ENCODE measurements at places on chromosomes 16 and 17.

DNA sequence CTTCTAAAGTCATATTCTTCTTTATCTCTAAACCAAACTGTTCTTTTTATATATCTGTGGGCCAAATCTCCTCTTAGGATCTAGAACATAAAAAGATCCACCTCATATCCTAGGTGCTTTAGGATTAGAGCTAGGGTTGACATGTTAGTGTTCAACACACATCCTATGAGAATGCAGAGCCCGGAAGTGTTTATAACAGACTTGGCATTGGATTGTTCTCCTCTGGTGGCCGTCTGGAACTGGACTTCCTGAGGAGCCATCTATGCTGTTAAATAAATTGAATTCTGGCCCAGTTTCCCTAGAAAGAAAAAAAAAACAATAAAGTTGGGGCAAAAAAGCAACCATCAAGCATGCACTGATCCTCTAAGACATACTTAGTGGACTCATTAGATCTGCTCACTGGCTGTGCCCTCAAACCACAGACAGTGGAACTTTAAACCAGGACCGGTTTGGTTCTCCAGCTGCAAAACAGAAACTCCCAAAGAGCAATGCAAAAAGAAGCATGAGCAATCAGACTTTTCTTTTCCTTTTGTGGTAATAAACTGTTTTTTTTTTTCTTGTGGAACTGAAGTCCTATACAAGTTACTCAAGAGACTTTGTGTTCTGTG, 182.5 kb downstream of the ZNF18 start:
- no peak for DNase-seq

DNA sequence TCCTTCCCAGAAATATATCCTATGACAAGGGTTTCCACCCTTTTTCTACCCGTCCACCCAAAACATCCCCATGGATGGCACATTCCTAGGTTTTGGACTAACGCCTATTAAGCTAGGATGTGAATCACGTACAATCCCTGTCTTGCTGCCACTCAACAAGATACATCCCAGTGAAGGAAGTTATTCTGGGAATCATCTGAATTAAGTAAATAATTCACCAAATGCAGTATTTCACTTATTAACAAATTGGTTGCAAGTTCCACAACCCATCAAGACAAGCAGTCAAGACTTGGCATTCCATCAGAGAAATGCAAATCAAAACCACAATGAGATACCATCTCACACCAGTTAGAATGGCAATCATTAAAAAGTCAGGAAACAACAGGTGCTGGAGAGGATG, 32.1 kb downstream of the ASPA start:
- DNase-seq = no peak

- DNase-seq = no peak
These were observed 36.2 kb downstream of the MPHOSPH6 start for GRCh38 chr16:82133798-82134197.

DNA sequence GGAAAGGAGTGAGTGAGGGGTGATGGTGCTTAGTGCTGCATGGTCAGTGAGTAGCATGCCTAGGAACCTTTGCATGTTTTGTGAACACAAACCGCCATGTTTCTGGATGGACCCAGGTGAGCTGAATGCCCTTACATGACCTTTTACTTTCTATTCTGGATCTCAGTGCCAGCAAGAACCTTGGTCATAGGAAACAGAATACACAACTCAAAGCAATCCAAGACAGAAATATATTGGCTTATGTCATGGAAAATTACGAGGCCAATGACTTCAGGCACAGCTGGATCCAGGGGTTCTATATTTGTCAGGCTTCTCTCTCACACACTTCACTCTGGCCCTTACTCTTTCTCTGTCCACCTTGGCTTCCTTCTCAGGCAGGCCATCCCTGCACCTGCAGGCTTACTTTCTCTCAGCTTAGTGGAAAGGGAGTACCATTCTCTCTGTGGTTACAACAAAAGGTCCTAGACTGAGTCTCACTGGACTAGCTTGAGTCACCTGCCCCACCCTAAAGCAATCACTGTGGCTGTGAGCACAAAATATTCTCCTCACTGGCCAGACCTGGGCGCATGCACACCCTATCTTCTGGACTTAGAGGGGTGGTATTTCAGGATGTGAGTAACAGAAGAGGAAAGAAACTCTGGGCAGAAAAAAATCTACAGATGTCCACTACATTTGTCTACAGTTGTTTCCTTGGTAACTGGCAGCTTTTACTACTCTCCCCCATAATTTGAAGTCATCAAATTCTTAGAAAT, 20.4 kb upstream of the CPNE2 start:
- no peak for DNase-seq

- no peak for DNase-seq
These were observed 13.2 kb downstream of the CLUAP1 start for GRCh38 chr16:3513892-3514583.

GRCh38 chr17:69733171-69734012, 318.9 kb downstream of the MAP2K6 start:
- no peak for DNase-seq

GRCh38 chr17:73228748-73229236, 32.9 kb downstream of the CPSF4L start:
- no peak for DNase-seq

DNA sequence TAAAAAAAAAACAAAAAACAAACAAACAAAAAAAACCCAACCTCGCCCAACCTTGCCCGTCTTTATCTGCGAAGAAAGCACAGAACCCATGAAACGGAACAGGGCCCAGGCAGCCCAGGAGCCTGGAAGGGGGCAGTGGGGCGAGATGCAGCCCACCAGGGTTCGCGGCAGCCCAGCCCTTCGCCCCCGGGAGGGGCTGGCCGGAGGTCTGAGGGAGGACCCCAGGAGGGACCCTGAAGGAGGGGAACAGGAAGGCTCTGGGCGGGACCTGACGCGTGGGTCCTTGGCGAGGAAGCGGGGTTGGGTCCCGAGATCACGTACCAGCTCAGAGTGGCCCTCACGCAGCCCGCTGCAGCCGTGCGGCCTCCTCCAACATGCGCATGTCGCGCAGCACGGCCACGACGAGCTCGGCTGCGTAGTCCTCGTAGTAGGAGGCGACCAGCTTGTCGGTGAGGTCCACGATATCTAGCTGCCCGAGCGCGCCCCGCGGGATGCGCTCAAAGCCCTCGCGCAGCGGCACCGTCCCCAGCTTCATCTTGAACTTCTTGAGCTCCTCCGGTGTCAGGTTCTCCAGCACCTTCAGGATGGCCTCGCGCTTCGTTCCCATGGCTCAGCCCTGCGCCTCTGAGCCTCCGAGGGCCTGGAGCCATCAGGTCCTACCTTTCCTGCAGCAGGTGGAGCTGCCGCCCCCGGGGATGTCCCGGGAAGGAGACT, at the start of gene PYDC1:
Gene PYDC1 (minus strand): TSS at position 714 of the 714 bp plus-strand sequence. CDS start 107 bp downstream, at position 607.
- DNase-seq = no peak

- no peak for DNase-seq
These were observed 5.8 kb downstream of the ARHGEF15 start for GRCh38 chr17:8315764-8316217.

- peak; percentile 64 for DNase-seq
These were observed 38.3 kb upstream of the HAPSTR1 start for GRCh38 chr16:9053006-9053601.

- DNase-seq = no peak
These were observed 12.6 kb downstream of the UTS2R start for GRCh38 chr17:82384051-82384729.

- no peak for DNase-seq
These were observed 732.5 kb downstream of the KCNJ2 start for GRCh38 chr17:70901870-70902269.

DNA sequence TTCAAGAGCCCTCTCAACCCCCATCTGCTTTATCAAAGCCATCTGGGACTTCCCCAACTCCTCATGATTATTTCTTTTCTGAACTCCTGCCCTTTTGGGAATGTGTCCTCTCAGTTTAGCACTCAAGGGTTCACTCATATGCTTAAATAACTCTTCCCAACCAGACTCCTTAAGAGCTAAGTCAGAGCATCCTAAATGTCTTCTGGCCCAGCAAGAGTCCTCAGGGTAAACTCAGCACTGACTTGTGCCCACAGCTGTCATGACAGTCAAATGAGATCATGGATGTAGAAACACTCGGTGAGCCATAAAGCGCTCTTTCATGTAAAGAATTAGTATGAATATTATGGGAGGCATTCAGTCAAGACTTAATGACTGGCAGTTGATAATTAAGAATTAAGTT, 85.9 kb downstream of the TEX14 start:
- DNase-seq = no peak

GRCh38 chr17:1727876-1728630, 3.5 kb downstream of the WDR81 start:
- no peak for DNase-seq

DNA sequence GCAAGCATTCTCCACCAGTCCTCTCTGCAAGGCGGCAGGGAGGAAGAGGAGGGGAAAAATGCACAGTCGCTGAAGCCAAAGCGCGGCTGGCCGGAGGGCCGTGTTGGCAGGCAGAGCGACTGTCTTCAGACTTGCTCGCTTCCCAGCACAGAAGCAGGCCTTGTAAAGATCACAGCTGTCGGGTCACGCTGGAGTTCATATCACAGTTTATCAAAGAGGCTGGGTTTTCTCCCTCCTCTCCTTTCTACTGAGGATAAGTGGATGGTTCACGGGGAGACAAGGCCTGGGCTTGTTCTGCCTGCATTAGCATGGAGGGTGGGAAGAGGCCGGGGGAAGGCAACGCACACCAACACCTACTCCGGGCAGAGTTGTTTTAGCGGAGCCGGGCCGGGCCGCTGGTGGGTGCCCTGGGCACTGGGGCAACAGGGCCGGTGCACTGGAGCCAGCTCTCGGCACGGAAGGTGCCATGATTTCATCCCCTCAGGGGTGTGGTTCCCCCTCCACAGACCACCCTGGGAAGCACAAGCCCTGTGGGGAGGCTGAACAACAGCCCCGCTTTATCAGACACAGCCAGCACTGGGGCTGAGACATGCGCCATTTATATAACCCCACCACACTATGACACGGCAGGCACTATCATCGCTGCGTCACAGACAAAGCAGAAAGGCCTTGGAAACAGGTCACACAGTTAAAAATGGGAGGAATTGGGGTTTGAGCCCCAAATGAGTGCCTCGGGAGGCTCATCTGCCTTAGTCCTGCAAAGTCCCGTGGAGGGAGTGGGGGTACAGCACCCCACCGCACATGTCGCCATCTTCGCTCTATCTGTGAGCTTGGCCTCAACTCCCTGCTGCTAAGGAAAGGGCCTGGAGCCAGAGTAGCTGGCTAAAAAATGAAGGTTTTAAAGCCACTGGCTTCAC, 40.3 kb upstream of the MTSS2 start:
- DNase-seq = no peak

- no peak for DNase-seq
These were observed 20.0 kb downstream of the UNC45B start for GRCh38 chr17:35167666-35168065.

DNA sequence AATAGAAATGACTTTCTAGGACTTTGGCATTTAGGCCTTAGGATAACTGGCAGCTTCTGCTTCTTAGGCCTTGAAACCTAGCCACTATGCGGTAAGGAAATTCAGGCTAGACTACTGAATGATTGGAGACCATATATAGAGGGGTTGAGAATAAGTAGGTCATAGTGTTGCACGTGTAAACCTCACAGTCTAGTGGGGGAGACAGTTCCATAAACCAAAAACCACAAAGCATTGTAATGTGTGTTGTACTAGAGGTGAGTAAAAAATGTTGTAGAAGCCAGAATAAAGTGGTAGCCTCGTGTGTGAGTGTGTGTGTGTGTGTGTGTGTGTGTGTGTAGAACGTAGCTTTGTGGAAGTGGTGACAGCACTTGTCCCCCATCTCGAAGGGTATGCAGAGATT, 188.5 kb downstream of the MAP2K6 start:
- no peak for DNase-seq

- no peak for DNase-seq
These were observed 52.0 kb upstream of the ZNF629 start for GRCh38 chr16:30838876-30839471.

- DNase-seq = peak; percentile 21
These were observed 73.3 kb upstream of the MTMR4 start for GRCh38 chr17:58587713-58588117.

DNA sequence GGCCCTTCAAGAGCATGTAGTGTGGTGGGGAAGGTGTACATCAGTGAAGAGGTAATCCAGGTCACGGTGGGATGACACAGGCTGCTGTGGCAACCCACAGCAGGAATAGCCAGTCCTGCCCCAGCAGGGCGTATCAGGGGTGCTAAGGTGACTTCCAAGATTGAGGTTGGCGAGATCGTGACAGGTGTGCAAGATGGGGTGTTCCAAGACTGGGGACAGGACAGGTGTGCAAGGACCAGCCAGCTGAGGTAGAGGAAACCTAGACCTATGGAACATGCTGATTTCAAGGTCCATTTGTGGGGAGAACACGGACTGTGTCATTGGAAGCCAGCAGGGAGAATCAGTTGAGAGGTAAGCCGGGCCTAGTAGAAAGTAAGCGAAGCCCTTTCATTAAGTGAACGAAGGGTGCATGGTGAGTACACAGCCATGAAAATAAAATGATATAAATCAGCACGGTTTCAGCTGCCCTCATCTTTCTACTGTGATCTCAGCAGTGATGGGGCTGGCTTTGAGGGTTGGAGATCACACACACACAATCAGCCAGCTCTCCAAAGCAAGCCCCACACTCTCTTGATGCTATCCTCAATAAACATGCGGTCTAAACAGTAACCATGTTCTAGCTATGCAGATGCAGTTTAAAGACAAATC, 497.0 kb downstream of the WWOX start:
- DNase-seq = no peak

GRCh38 chr17:45038728-45039634, 12.5 kb downstream of the DCAKD start:
- no peak for DNase-seq

DNA sequence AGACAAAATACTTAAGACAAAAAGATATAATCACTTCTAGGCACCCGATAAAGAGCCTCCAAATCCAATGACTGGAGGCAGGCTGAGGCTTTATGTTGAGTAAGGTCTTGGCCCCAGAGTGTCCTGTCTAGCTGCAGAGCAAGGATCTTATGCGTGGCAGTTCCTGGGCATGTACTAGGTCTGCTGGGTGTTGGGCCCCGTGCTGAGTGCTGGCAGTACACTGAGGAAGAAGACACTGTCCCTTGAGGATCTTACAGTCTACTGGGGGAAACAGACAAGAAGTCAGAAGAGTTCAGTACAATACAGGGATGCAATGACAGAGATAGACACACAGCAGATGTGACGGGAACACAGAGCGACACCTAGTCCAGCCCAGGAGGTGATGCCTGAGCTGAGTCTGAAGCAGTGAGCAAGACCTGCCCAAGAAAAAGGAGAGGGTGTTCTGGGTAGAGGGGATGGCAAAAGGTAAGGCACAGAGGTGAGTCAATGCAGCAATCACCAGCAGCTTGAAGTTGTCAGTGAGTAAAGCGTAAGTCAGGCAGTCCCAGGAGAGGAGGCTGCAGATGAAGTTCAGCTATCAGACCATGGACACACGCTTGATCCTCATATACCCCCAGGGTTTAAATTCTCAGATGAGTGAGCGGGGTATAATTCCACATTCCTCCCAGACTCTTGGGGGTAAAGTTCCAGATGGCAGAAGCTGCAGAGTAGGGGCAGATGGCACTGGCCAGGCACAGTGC, 18.1 kb downstream of the MAP3K14 start:
- DNase-seq = no peak

Data from mesothelial cell of epicardium (in vitro differentiated cells).